Right renal cortex interstitium (tissue), 3 donors: ENCODE measurements at places on chromosomes 13 and 19. TPM values are rescaled to one million over a fixed set of nuclear protein-coding genes. Genes with fewer than 3 reads are reported as not detected.

KIR2DL3 gene
- 0.10 TPM for polyA plus RNA-seq

KIR2DL4 gene
- not detected for polyA plus RNA-seq

SLAIN1 gene
- polyA plus RNA-seq = 22.7 TPM

DNA sequence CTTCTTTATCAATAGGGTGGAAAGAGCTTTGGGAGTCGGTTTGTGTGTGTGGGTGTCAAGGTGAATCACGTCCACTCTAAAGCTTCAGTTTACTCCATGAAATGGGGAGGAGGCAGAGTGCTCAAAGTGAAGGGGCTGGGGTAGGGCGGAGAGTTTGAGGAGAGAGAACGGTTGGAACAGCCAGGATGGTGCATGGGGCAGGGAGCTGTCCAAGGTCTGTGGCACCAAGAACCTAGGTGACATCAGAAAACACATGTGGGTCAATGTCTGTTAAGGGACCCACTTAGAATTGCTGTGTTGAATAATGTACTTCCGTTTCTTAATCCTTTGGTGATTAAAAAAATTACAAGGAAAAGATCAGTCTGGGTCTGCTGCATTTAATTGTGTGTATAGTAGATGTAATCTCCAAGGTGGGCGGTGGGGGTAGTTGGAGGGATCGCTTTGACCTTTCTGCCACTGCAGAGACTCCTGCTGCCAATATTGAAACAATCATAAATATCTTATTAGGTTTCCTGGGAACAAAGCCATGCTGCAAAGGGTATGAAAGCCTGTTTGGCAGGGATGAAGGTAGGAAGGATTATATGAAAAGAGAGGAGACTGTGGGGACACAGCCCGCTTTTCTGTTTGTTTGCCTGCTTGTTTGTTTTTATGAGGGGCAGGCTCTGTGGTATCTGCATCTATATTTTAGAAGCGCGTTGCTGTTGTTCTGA is 122.3 kb downstream of the ATP8A2 start:
- DNase-seq = no peak

DNA sequence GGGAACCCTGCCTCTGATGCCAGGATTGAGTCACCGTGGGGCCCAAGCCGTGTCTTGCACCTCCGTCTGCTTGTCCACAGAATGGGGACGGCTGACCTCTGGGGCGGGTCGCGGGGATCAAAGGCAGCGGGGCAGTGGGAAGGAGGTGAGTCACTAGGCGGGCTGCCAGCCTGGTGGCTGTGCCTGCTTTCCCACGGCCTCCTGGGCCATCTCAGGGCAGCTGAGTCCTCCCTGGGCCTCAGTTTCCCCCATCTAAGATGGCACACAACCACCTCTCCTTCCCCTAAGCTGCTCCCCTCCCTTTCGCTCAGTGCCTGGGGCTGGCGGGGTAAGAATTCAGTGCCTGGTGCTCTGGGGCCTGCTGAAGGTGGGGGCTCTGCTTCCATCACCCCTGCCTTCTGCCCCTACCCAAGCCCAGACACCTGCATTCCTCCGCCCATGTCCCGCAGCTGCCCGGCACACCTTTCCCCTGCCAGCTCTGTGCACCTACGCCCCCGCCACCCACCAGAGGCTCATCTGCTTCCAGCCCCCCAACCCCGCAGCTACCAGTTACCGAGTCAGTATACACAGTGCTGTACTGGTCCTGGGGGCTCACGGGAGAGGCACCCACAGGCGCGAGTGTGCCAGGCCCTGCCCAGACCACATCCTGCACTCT is 3.5 kb downstream of the MKNK2 start:
- DNase-seq = no peak

GRCh38 chr13:27774169-27774568 is 18.1 kb upstream of the GSX1 start:
- DNase-seq = no peak

DNA sequence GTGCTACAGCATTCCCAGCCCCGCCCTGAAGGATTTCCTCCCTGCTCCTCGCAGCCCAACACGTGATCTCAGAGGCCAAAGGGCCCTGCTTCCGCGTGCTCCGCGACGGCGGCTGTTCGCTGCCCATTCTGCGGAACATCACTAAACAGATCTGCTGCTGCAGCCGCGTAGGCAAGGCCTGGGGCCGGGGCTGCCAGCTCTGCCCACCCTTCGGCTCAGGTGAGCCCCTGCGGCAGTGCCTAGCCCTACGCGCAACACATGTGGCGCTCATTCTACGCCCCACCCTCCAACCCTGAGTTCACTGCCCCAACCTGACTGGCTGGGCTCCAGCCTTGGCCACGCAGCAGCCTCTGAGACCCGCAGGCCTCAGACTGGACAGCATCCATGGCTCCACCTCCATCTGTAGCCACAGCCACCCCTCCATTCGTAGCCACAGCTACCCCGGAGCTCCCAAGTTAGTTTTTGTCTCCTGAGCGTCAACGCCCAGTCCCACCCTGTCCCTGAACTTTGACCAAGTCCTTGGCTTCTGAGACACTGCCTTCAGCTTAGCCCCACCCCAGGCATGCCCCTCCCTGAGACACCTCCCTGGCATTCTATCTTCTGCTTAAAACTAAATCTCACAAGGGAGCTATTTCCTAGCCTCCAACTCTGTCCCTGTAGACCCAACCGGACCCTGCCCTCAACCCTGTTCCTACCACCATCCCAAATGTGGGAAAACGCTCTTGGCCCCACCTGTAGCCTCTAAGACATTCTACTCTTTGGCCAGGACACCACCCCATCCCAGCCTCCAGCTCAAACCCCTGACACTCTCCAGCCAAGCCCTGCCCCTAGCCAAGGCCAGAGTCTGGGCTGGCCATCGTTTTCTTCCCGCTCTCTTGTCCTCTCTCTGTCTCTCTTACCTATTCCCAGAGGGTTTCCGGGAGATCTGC is 6.4 kb downstream of the LTBP4 start:
- DNase-seq = no peak

GRCh38 chr13:46172531-46172991 is 9.4 kb downstream of the LCP1 start:
- DNase-seq = no peak

DNA sequence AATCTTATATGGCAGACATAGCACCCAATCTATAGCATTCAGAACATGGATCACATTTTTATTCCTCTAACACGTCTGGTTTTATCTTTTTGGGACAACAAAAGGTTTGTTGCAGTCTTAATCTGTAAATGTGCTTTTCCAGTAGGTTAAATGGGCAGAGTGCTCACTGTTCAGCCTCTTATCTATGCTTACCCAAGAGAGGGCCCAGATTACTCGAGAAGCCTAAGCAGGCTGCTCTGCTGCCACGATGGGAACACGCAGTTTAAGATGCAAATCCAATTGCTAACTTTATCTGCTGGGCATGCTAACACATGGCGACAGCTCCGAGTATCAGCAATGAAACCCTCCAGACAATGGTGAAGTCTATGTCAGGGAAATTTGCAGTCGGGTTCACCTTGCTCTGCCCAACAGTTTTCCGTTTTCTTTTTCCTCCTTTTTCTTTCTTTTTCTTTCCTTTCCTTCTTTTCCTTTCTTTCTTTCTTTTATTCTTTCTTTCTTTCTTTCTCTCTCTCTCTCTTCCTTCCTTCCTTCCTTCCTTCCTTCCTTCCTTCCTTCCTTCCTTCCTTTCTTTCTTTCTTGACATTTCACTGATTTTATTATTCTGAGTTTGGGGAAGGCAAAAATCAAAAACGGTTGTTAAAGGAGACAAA is 115.3 kb downstream of the RBM26 start:
- no peak for DNase-seq
